ENCODE measurements at places on chromosomes 1 and 21. TPM values are rescaled to one million over a fixed set of nuclear protein-coding genes. Genes with fewer than 3 reads are reported as not detected.

Gene TPTE
- not detected for total RNA-seq

Gene DNALI1
- 9.6 TPM for total RNA-seq

Gene RNASEL
- 3.5 TPM for total RNA-seq

Gene SETSIP
- total RNA-seq: not detected

Gene OR14K1
- total RNA-seq: not detected

Gene OR14I1
- total RNA-seq: not detected

Gene MX2
- 0.86 TPM for total RNA-seq

Gene PLA2G2D
- not detected for total RNA-seq

Gene IQGAP3
- total RNA-seq: 29.4 TPM

Gene CYP4X1
- not detected for total RNA-seq

Gene PTPRF
- total RNA-seq: 32.4 TPM

Gene VHLL
- not detected for total RNA-seq

Gene FCGR3B
- not detected for total RNA-seq

Gene RPE65
- total RNA-seq: not detected

Gene ERRFI1
- total RNA-seq: 533 TPM

Gene CDC20
- 157 TPM for total RNA-seq

Gene RHD
- total RNA-seq: not detected

Gene HHIPL2
- total RNA-seq: not detected

Gene KRTAP13-2
- not detected for total RNA-seq

Gene RNF186
- not detected for total RNA-seq

Gene ANGPTL3
- not detected for total RNA-seq

Gene C1orf21
- 39.2 TPM for total RNA-seq

Gene ADORA3
- total RNA-seq: not detected

Gene ADAMTS4
- total RNA-seq: 14.5 TPM

Gene MYOG
- not detected for total RNA-seq

Gene AMY2A
- not detected for total RNA-seq

Gene RUNX3
- total RNA-seq: not detected

Gene RIPPLY3
- 0.29 TPM for total RNA-seq

Gene HAO2
- not detected for total RNA-seq

Gene ALX3
- not detected for total RNA-seq

Gene RNF223
- total RNA-seq: not detected

Gene S100A12
- total RNA-seq: not detected

Gene TACSTD2
- under 0.01 TPM for total RNA-seq

Gene EPHA8
- not detected for total RNA-seq

Gene PROX1
- not detected for total RNA-seq

Gene TMPRSS15
- total RNA-seq: not detected

Gene SPATA21
- total RNA-seq: not detected

Gene RAB7B
- 6.2 TPM for total RNA-seq

Gene ST6GALNAC5
- total RNA-seq: 2.0 TPM

Gene CD1E
- total RNA-seq: not detected

Gene ETNK2
- 27.4 TPM for total RNA-seq
